ENCODE measurements at places on chromosomes 7 and 10. TPM values are rescaled to one million over a fixed set of nuclear protein-coding genes. Genes with fewer than 3 reads are reported as not detected.

- no peak overlapping the region for H3K4me3 ChIP-seq
- H3K4me1 ChIP-seq: peaks cover 13% of the 10 kb centered on the region
- no peaks in the 10 kb centered on the region for H3K27me3 ChIP-seq
- DNase-seq: no peak
- no peaks in the 10 kb centered on the region for H3K36me3 ChIP-seq
- no peak overlapping the region for H3K27ac ChIP-seq
These were observed 15.5 kb upstream of the JAZF1 start for GRCh38 chr7:28195910-28196620.

- H3K27ac ChIP-seq: no peak overlapping the region
- H3K4me1 ChIP-seq: no peaks in the 10 kb centered on the region
- no peaks in the 10 kb centered on the region for H3K36me3 ChIP-seq
- no peak overlapping the region for H3K4me3 ChIP-seq
- no peak for DNase-seq
- no peaks in the 10 kb centered on the region for H3K27me3 ChIP-seq
These were observed 35.7 kb upstream of the ATXN7L1 start for GRCh38 chr7:105911961-105912575.

DNA sequence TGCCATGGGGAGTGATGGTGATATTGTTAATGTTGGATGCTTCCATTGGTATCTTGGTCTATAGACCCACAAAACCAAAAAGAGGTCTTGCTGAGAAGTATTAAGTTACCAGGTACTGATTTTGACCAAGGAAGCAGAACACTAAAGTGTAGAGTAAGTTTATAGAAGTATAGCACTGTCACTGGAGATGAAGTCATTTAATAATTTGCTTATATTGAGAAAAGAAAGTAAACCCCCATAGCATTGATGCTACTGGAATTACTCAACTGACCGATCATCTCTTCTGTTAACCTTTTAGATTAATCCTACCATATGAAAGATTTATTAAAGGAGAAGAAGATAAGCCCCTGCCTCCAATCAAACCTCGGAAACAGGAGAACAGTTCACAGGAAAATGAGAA lies 183.2 kb downstream of the RTKN2 start:
- H3K36me3 ChIP-seq: peaks cover 41% of the 10 kb centered on the region
- H3K27ac ChIP-seq: no peak overlapping the region
- H3K4me1 ChIP-seq: peaks cover 28% of the 10 kb centered on the region
- H3K27me3 ChIP-seq: no peaks in the 10 kb centered on the region
- no peak for DNase-seq

GRCh38 chr7:77415476-77415822 lies 700 bp downstream of the GSAP start:
- DNase-seq: no peak
- peak overlapping the region; percentile 94 for H3K27ac ChIP-seq
- H3K36me3 ChIP-seq: no peaks in the 10 kb centered on the region
- no peaks in the 10 kb centered on the region for H3K27me3 ChIP-seq

GRCh38 chr7:32023376-32023775 lies 46.8 kb downstream of the PDE1C start:
- H3K4me3 ChIP-seq: no peak overlapping the region
- no peaks in the 10 kb centered on the region for H3K4me1 ChIP-seq
- no peak for DNase-seq
- no peaks in the 10 kb centered on the region for H3K27me3 ChIP-seq

- H3K36me3 ChIP-seq: no peaks in the 10 kb centered on the region
- no peak overlapping the region for H3K4me3 ChIP-seq
- no peaks in the 10 kb centered on the region for H3K27me3 ChIP-seq
- peaks cover 93% of the 10 kb centered on the region for H3K4me1 ChIP-seq
These were observed 9.1 kb downstream of the MDFIC start for GRCh38 chr7:114930829-114931655.

DNA sequence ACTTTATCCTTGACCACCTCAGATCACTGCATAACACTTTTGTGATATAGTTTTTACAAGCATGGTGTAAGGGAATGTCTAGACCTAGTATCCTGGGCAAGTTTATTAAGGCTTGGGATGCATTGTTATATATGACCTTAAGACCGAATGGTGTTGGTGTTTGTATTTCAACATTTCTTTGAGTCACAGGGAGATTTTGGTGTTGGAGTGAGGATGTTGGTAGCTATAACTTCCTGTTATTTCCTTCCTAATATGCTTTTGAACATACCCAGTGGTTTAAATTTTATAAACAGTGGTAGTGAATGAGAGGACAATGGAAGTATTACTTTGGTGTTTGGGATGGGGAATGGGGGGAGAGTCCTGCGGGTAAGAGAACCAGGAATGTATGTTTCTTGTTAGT lies 2.6 kb downstream of the EXOC4 start:
- H3K4me3 ChIP-seq: no peak overlapping the region
- no peaks in the 10 kb centered on the region for H3K27me3 ChIP-seq
- peaks cover 34% of the 10 kb centered on the region for H3K4me1 ChIP-seq
- H3K36me3 ChIP-seq: no peaks in the 10 kb centered on the region
- DNase-seq: no peak

Gene CFAP70
- total RNA-seq: 0.87 TPM

Gene CCL24
- 1.7 TPM for total RNA-seq
